ENCODE measurements at places on chromosomes 5 and 9.

- DNase-seq, result no peak
These were observed 28.8 kb upstream of the POMT1 start for GRCh38 chr9:131473891-131474290.

DNA sequence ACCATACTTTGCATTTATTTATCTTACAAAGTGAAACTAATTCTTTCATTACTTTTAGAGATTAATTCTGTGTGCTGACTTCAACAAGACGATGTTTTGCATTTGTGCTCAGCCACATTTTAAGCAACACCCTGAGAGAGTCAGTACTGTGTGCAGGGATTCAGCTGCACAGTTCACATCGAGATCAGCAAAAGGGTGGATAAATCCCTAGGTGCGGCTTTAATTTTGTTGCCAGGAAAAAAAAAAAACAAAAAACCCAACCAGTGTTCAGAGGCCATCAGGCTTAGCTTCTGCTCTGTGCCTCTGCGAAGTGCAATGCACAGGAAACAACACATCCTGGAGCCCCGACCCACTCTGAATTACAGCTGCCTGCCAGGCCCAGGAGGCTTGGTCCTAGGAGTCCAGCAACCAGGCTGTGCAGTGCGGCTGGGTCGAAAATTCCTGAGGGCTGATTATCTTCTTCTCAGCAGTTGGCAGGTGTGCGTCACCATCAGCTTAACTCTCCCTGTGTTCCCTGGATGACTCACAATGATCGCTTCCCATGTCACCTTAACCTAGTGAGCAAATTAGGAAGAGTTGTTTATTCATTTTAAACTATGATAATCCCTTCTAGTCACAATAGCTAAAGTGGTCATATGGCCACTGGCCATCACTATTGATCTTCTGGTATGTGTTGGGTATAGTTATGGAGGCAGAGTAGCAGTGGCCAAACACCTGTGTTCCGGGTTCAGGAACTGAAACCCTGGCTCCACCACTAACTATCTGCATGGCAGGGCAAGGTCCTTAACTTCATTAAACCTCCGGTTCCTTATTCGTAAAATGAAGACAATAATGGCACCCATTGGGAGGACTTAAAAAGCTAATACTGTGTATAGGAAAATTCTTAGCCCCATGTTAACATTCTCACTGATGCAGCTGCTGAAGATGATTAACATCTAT, 31.2 kb upstream of the NDUFB6 start:
- DNase-seq, result no peak

GRCh38 chr5:177233206-177233605, 70.3 kb downstream of the RAB24 start:
- no peak for DNase-seq

- no peak for DNase-seq
These were observed 70.4 kb downstream of the LIX1 start for GRCh38 chr5:97071993-97072392.

- DNase-seq, result no peak
These were observed 4.2 kb downstream of the DHX29 start for GRCh38 chr5:55303238-55303690.

DNA sequence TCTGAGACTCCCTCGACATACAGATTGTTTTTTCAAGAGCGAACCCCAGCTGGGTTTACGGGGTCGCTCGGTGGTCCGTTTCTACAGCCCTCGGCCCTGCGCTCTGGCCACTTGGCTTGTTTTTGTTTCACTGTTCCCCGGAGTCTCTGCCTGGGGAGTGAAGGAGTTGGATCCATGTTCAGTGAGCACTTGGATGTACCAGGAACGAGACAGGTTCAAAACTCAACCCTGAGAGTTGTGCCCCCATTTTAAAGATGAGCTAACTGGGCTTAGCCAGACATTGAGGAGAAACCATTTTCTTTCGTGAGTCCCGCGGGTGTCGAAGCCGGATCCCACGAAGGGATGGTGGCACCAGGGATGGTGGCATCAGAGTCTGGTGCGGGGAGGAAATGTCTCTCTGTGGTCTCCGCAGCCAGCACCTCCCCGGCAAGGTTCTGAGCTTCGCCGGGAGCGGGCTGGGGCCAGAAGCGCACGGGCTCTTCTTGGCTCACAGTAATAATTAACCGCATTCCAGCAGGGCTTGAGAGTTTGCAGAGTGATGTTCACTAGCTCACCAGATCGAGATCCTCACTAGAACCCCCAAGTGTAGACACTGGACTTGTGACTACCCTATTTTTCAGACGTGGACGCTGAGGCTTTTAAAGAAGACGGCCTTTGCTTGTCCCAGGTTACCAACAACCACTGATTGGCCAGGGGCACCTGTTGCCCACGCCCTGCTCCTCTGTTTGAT, 1.0 kb downstream of the MSX2 start:
- DNase-seq, result no peak

DNA sequence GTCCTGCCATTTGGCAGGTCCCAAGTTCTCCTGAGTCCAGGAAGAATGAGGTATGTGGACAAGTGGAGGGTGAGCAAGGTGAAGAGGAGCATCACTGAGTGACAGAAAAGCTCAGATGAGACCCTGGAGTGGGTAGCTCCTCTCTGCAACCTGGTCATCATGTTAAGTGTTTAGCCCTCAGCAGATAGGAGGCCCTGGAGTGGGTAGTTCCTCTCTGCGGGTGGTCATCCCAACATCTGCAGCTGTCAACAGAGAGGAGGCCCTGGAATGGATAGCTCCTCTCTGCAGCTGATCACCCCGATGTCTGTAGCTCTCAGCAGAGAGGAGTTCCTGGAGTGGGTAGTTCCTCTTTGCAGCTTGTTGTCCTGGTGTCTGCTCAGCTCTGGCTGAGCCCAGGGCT, 48.4 kb downstream of the NDUFAF2 start:
- DNase-seq, result no peak

DNA sequence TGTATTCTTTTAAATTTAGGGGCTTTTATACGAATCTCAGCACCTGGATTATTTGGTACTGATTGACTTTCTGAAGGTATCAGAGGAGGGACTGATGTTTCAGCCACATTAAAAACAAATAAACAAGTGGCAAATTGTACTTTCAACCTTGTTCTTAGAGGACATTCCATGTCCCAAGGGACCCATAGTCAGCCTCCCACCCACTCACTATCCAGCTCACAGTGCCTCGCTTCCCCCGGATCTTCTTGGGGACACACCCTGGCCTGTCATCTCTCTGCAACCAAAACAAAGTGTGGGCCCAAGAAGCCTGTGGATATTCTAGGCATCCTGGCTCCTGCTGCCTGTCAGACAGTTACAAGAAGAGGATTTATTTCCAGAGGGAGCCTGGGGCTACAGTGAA, 8.8 kb upstream of the BOD1 start:
- no peak for DNase-seq

DNA sequence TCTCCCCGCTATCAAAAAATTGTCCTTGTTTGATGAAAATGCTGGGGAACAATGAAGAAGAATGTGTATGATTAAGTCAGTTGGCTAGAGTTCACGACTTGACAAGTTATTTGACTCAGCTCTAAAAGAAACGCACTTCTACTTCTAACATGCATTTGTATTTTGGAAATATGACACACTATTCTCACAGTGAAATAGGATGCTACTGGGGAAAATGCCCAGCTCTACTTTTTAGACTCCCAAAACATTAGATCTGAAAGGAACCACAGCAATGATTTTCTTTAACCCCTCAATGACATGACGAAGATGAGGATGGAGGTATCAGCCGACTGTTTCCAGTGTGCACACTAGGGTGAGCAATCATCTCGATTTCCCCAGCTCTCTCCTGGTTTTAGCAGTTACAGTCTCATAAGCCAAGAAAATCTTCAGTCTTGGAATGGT, 83.6 kb upstream of the PCSK1 start:
- no peak for DNase-seq

DNA sequence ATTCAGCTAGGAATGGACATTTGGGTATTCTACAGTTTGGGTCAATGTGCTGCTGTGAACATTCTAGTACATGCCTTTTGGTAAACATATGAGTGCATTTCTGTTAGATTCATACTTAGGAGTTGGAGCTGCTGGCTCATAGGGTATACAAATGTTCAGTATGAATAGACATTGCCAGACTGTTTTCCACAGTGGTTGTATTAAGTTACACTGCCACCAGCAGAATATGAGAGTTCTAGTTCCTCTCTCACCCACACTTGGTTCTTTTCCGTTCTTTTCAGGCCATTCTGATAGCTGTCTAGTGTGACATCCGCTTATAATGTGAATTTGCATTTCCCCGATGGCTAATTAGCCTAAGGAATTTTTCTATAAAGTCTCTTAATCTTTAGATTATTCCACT, 25.0 kb downstream of the STOM start:
- no peak for DNase-seq

DNA sequence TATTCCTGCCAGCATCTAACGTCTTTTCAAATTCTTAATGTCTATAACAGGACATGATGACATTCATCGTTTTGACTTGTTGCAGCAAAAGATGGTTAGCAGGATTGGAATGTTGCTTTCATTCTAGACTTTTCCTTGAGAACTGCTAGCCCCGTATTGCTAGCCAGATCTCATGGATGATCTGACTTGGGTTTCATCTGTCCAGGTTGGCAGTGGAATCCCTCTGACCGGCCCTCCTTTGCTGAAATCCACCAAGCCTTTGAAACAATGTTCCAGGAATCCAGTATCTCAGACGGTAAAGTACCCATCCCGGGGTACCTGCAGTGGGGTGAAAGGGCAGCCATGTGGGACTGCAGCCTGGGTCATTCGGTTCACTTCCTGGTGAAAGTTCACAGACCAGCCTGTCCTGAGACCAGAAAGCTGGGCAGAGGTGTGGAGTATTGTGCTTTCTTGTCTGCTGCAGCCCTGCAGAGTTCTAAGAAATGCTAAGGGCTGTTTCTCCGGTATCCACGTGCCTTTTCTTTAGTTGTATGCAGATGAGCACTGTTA, 16.7 kb downstream of the QRFP start:
- no peak for DNase-seq

GRCh38 chr5:24749701-24750100, 104.9 kb upstream of the CDH10 start:
- no peak for DNase-seq

DNA sequence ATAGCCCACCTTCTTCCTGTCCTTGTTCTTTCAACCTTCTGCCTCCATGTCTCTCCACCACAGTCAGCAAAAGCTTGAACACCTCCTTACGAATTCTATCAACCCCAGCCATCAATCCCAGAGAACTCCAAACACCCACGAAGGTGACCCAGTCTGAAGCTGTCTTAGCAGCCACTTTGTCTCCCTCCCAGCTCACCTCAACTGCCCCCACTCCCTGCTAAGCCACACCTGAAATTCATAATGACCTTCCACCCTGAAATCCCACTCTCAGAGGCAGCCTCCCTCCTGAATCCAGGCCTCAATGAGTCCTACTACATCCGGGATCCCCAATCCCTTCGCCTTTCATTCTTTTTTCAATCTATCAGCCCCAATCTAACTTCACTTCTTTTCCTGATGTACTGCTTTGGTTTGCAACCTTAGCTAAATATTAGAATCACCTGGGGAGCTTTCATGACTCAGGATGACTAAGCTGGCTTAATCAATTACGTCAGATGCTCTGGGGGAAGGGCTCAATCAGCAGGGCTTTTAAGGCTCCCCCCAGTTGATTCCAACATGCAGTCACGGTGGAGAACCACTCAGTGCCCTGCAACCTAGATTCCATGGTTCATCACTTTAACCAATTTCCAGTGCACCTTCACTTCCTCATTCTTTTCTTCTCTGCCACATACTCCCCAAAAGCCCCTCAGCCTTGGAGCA, 32.2 kb downstream of the BHMT start:
- DNase-seq, result no peak
